ENCODE measurements at places on chromosomes 6 and 20.

- no peak for DNase-seq
These were observed 11.6 kb upstream of the TFB1M start for GRCh38 chr6:155325700-155326516.

GRCh38 chr6:108622641-108623298, 62.1 kb downstream of the FOXO3 start:
- no peak for DNase-seq

DNA sequence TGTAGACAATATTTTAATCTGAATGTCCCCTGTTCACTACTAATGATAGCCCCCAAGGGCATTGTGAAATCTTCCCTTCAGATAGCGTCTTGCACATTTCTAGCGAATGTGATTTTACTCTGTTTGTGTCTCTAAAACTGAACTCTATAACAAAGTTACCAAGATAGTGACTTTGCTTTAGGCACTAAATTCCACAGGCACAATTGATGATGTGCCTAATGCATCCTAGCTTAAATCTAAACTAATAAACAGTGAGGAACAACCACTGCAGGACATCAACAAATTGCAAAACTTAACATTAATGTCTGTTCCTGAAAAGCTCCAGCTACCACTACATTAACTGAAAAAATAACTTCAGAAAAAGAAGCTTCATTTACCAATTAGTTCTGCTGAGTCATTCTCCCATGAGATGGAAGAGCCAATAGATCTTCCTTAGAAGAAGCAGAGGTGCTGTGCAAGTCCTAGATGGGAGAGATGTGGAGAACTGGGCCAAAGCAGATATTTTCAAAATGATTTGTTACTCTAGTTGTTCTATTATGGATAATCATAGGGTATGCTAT, 1065.0 kb downstream of the EPHA7 start:
- DNase-seq = no peak

DNA sequence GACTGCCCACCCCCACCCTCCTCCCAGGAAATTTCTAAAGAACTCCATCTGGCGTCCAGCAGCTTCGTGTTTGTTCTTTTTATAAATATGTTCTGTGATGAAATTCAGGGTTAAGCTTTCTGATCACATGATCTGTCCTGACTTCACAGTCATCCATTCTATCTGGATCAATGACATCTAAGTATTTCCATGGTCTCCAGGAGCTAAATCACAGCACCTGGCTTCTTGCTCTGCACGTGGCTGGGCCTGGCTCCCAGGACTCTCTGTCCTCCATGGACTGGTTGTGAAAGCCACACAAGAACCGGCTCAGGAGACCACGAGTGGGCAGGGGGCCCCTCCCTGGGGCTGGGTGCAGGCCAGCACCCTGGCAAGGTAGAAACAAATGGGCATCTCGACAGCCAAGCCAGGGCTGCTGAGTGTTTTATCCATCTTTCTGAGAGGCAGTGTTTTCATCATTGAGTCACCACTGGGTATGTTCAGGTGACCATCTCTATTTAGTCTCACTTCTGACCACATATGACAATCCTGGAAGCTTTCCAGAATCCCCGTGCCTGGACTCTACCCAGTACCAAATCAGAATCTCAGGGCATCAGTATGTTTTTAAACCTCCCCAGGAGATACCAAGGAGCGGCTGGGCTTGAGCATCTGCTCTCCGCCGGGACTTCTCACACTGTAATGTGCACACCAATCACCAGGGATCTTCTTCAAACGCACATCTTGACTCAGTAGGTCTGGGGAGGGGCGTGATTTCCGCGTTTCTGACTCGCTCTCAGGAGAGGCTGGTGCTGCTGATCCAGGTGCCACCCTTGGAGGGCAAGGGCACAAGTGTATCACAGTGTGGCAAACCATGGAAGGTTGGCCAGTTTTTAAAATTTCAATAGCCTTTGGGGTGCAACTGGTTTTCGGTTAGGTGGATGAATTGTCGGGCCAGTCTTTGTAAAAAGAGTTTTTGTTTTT, 31.6 kb upstream of the PXDC1 start:
- DNase-seq = no peak

GRCh38 chr20:50598074-50598473, 87.9 kb downstream of the PTPN1 start:
- DNase-seq = no peak

GRCh38 chr6:114087496-114087895, 116.5 kb upstream of the HDAC2 start:
- DNase-seq = no peak

DNA sequence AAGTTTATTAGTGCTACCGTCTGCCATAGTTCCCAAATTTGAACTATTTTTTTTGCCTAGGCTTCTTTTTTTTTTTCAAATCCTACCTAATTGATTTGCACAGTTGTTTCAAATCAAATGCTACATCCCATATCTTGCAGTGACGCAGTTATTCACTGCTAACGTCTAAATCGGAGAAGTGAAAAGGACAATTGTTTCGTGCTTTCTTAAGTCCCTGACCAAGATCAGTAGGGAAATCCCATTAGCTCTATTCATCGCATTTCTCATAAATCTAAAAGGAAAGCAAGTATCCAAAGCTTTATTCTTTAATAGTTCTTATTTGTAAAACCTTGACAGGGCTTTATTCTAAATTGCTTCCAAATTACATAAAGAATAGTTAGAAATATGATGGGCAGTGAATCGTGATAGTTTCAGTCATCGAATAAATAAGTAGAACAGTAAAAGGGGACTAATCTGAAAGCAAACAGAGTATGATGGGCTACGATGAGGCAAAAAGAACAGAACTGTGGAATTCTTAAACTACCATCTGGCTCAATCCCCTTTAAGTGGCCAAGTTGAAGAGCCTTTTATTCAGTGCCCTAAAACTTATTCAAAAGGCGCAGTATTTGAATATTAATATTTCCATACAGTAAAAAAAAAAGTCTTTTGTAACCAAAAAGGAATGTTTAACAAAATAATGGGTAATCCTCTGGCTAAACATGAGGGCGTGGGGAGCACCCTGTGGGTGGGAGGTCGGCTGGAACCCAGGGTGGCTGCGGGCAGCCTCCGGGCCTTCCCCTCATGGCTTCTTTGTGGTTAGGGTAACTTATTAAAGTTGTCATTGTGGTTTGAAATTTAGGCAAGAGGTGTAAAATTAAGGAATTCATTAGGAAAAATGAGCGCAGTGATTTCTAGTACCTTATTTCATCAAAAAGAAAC, 3.0 kb upstream of the ARID1B start:
- DNase-seq = no peak

GRCh38 chr20:55635870-55636269, 369.4 kb downstream of the CBLN4 start:
- no peak for DNase-seq

GRCh38 chr6:106256201-106256968, 69.2 kb downstream of the ATG5 start:
- DNase-seq = no peak

- DNase-seq = peak; percentile 48
These were observed 56.5 kb downstream of the CD40 start for GRCh38 chr20:46174469-46175126.

- no peak for DNase-seq
These were observed 33.2 kb upstream of the TASP1 start for GRCh38 chr20:13671916-13672378.
